ENCODE measurements at places on chromosomes 5 and 9. TPM values are rescaled to one million over a fixed set of nuclear protein-coding genes. Genes with fewer than 3 reads are reported as not detected.

The MRPL50 gene
- total RNA-seq = 12.8 TPM

The GMCL2 gene
- total RNA-seq = not detected

The EHMT1 gene
- total RNA-seq = 66.8 TPM

The FOXD4L4 gene
- 0.09 TPM for total RNA-seq

The PLEKHG4B gene
- total RNA-seq = not detected

The LHX2 gene
- not detected for total RNA-seq

The CNTNAP3B gene
- total RNA-seq = 128 TPM

The OR2V2 gene
- total RNA-seq = not detected

The PCDHGA7 gene
- total RNA-seq = 1.4 TPM

The LEAP2 gene
- total RNA-seq = 0.19 TPM

The MOB3B gene
- under 0.01 TPM for total RNA-seq

The SH3RF2 gene
- 4.3 TPM for total RNA-seq

The LECT2 gene
- not detected for total RNA-seq

The ARHGEF28 gene
- total RNA-seq = 106 TPM

The SH3PXD2B gene
- total RNA-seq = 19.5 TPM

The THBS4 gene
- total RNA-seq = under 0.01 TPM

The TSPAN17 gene
- 41.3 TPM for total RNA-seq

The ADGRD2 gene
- total RNA-seq = not detected

The CTXN3 gene
- not detected for total RNA-seq

The STRBP gene
- total RNA-seq = 10.7 TPM

The SLC45A2 gene
- not detected for total RNA-seq

Data from endothelial cell of coronary artery (primary cell).